ENCODE measurements at places on chromosomes 6 and 20.
A peak's percentile ranks its signal among the peaks of the same experiment; 100 is the strongest.

DNA sequence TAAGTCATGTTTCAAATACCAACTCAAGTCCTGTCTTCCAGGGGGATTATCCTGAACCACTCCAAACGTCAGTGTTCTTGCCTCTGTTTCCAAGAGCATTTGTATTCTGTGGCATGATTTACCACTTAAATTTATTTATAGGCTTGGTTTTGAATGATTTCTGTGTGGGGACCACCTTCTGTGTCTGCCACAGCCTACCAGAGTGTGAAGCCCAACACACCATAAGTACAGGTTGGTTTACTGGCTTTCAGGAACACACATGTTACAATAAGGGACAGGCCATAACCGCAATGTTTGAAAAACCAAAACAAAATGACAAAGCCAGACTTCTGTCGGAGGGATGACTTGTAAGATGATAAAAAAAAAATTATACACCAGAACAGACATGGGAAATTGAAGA is 56.5 kb upstream of the MAP3K7 start:
- DNase-seq = no peak

- DNase-seq = no peak
Observed at GRCh38 chr6:43951063-43951755, 176.0 kb downstream of the MRPL14 start.

- no peak for DNase-seq
Observed at GRCh38 chr6:148306286-148306685, 36.4 kb upstream of the SASH1 start.

- DNase-seq = peak; percentile 8
Observed at GRCh38 chr6:63774961-63775360, 139.4 kb downstream of the PHF3 start.

Measured in stromal cell of bone marrow (primary cell).